ENCODE measurements at places on chromosomes 3 and 15.
A peak's percentile ranks its signal among the peaks of the same experiment; 100 is the strongest.

DNA sequence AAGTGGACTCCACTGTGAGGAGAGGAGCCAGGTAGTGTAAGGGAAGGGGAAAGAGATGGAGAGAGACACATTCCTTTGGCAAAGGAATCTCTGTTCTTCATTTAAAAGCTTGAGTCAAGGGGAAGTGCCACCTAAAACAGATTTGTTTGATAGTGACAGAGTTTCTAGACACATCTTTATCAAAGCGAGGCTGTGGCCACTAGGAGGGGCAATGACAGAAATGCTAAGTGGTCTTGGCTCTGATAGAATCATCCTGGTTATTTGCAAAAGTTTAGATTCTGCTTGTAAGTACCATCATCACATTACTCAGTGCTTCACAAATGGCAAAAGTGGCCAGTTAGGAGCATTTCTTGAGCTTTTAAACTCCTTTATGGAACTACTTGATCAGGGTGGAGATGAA, 261.4 kb downstream of the CNTN3 start:
- DNase-seq = no peak

GRCh38 chr15:62748196-62748595, 294.4 kb upstream of the TPM1 start:
- DNase-seq = no peak

DNA sequence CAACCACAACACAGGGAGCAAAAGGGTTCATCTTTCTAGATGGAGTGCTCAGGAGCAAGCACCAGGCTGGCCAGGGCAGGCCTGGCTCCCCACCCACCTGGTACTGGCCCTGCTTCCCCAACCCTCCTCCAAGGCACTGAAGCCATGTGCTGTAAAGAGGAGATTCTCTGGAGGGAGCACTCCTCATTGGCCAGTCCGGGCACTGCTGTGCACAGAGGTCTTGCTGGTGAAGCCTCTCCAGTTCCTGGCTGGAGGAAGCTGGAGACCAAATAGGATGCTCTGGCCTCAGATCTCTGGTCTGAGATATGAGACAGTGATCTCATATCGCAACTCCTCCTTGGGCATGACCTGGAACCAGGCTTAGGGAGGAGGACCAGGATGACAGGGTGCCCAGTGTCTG, 7.7 kb upstream of the SEMA3F start:
- DNase-seq = no peak

DNA sequence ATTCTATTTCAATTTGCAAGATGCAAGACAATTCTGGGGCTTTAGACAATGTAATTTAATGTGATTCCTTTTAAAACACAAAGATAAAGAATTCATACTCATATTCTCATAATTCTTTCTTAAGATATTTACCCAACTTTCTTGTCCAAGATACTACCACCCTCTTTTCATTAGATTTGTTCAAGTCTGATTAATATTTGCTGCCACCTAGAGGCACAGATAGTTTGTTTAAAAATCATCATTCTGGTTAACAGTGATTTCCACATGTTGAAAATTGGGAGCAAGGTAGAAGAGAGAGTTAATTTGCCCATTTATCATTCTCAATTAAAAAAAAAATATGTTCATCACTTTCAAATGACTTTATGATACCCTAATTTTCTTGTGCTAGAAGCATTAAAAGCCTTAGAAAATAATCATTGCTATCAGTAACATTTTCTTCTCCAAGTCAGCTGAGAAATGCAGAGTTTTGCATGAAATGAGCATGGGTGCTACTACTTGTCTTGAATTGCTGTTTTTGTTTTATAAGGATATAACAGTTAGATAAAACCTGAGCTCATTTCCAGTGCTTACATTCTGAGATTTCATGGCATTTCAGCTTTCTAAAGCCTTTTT, 11.6 kb downstream of the TAMM41 start:
- DNase-seq = no peak

DNA sequence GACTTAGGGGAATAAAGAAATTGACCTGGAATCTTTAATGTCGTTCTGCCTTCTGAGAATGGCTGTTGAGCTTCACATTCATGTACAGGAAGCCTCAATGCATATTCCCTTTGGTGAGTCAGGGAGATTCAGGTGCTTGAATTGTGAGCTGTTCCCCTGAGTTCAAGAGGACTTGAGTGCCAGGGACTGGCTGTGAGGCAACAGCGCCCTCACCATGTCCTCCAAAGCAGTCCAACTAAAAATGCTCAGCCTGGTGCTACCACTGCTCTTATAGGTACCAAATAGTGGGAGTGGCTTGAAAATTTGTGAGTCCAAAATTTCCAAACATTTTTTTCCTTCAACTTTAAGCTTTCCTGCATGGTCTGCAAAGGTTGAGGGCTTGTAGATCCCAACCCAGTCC, 54.1 kb downstream of the LEO1 start:
- DNase-seq = no peak

GRCh38 chr3:174812172-174812862, 46.8 kb upstream of the NAALADL2 start:
- DNase-seq = no peak

GRCh38 chr3:64993781-64994180, 306.0 kb upstream of the ADAMTS9 start:
- DNase-seq = no peak

DNA sequence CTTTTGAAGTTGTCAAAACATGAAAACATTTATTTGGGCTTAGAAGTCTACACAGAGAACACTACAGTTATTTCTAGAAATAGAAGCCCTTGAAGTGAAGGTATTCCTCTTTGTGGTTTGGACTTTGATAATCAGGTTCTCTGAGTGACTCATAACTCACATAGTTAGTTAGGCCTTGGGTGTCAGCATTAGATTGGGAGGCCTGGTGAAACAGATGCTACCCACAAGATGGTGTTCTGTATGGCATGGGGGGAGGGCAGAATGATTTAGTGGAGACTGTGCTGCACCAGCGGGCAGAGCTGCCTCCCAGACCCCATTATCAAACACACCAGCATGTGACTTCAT, 108.9 kb upstream of the ETV5 start:
- DNase-seq = no peak

DNA sequence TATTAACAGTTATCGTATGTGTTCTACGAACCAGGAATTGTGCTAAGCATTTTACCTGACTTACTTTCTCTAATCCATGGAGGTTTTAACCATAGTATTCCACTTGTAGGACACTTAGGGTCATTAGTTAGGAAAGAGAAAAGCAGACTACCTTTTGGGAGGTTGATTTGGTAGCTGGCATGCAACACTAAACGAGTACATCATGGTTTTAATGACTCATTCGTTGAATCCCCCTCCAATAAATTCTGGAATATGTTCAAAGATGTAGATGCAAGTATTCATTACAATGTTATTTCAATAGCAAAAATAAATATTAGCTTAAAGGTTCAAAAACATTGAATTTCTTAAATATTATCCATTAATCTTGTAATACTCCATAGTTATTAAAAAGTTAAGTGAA, 162.5 kb downstream of the FMN1 start:
- no peak for DNase-seq

- no peak for DNase-seq
These were observed 107.9 kb upstream of the GBE1 start for GRCh38 chr3:81869382-81869781.

DNA sequence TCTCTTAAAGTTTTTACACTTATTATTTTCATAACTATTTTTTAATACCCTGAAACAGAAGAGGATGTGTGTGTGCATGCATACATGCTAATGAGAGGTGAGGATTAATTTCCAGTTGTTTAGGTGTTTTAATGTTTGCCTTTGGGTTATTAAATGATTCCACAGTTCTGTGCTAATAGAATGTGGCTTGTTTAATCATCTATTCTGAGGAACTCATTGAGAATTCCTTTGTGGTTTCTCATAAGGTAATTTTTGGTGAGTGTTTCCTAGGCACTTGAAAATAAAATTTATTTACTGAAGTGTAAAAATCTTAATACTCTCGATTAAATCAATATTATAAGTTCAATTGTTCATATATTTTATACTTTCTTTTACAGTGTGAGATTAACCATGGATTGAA, 38.0 kb downstream of the STAC start:
- DNase-seq = no peak

GRCh38 chr3:14875411-14876175, 56.8 kb downstream of the FGD5 start:
- no peak for DNase-seq

DNA sequence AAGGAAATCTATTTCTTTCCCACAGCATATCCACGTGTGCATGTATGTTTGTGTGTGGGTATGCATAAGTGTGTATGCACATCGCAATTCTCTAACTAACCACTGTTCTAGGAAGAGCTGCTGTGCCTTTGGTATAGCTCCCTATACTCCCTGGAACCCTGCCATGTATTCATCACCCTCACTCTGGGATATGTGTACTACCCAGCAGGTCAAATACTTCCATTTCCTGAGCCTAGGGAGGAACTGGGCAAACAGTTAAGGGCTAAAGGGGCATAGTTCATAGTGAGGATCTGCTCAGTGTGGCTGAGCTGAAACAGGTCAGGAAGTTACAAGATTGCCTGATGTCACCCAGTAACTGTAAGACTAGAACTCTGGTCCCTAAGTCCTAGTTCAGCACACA, 260.4 kb downstream of the RPLP1 start:
- DNase-seq = no peak

DNA sequence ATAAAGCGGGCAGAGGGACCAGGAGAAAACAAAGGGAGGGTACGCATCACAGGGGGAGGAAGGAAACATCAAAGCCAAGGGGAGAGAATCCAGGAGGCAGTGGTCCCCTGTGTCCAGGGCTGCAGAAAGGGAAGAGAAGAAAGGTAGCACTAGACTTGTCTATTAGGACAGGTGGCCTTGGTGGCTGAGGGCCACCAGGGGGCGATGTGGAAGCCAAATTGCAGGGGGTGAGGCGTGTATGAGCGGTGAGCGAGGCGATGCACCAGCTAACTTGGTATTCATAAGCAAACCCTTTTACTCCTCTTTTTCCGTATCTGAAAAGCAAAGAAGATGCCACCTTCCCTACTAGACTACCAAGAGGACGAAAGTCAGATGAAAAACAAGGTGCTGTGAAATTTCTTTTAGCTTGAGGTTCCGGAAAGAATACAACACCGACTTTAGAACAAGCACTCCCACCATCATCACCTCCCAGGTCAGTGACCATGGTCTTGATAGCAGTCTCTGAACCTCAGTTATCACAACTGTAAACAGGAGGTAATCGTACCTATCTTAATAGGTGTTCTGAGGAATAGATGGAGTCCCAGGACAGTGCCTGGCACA, 654.4 kb upstream of the ADAMTS9 start:
- peak; percentile 78 for DNase-seq

DNA sequence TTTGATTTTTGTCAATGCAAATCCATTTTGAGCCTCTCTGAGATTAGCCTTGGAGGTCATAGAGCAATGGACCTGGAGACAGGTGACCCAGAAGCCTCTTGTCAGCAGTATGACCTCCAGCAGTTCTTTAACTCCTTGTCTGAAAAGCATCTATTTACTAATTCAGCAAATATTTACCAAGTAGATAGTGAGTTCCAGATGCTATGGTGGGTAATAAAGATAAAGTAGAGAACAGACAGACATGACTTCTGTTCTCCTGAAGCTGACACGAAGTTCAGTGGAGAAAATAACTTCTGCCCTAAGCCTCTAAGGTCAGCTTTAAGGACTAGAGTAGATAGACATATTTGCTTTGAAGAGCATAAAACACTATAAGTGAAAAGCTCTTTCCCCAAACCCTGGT, 26.6 kb downstream of the SEMA6D start:
- DNase-seq = no peak

- DNase-seq = no peak
These were observed 53.1 kb upstream of the MAP3K13 start for GRCh38 chr3:185309795-185310194.

GRCh38 chr3:115500795-115501194, 122.5 kb upstream of the GAP43 start:
- no peak for DNase-seq

DNA sequence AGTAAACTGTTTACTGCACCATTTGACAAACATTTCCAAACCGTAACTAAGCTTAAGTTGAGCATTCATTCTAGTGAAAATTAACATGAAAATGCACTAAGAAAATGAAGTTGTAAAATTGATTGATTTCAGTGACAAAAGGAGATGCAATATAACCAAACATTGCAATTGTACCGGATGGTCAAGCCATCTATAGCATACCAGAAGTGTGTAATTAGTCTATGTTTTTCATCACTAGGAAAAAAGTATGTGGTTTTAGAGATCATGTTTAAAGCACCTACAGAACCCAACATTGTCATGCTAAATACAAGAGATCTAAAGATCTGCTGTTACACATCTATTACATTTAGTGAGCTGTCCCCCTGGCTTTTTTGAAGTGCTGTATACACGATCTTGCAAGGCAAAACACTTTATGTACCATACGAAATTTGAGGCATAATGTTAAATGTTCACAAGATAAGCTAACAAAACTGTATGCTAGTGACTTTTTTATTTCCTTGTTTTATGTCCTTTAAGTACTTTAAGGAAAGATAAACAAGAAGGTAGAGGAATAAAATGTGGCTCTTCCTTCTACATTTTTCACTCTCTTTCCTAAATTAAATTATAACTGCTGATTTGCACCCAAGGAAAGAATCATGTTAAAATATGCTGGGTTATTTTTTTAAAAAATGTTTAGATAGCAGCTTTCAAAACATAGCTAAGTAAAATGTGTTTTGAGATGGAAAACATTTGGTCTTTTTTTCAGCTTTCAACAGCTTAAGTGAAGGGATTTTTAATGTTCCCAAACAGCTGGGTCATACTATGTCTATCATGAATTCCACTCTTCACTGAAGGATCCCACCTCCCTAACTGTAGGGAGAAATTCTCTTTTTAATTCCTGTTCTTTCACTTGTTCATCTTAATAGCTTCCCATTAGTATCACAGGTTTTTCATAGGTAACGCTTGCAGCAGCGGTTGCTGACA, 498.0 kb downstream of the MECOM start:
- no peak for DNase-seq

GRCh38 chr15:68681836-68682235, 103.0 kb downstream of the CORO2B start:
- DNase-seq = peak; percentile 44

- no peak for DNase-seq
These were observed 10.9 kb upstream of the ISL2 start for GRCh38 chr15:76325704-76326103.

DNA sequence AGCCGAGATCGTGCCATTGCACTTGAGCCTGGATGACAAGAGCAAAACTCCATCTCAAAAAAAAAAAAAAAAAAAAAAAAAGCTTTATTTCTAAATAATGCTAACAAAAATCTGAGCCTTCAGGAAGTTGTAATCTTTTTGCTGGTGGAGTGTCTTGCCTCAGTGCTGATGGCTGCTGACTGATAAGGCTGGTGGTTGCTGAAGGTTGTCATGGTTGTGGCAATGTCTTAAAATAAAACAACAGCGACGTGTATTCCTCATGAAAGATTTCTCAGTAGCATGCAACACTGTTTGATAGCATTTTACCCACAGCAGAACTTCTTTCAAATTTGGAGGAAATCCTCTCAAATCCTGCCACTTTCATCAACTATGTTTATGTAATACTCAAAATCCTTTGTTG, 77.4 kb upstream of the PTPRG start:
- no peak for DNase-seq

GRCh38 chr3:53617893-53618523, 123.6 kb downstream of the CACNA1D start:
- DNase-seq = no peak

GRCh38 chr15:48590723-48591122, 54.8 kb downstream of the FBN1 start:
- DNase-seq = no peak

GRCh38 chr3:158958873-158959272, 157.0 kb downstream of the MFSD1 start:
- no peak for DNase-seq

GRCh38 chr3:156492801-156493261, 62.1 kb downstream of the SSR3 start:
- DNase-seq = no peak

Data from ecto neural progenitor cell (in vitro differentiated cells).